Fibroblast of villous mesenchyme (primary cell): ENCODE measurements at places on chromosomes 2 and 18.

GRCh38 chr2:191552066-191552465 lies 125.9 kb upstream of the NABP1 start:
- DNase-seq: peak; percentile 39

DNA sequence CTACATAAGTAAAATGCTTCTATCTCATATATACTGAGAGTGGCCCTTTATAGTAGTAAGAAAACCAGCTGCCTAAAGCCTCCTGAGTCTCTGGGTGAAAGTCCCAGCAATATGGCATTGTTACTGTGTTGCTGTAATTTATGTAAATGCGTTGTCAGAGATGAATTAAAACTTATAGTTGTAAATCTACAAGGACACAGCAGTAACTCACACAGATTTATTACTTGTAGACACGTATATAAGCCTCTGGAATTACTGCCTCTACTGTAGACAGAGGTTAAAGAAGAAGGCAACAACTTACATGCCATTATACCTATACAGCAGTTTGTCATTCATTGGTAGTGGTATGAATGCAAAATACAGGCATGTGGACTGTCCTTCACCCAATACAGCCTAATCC lies 169.1 kb upstream of the BOD1L2 start:
- DNase-seq: no peak

GRCh38 chr2:204024503-204024902 lies 87.9 kb downstream of the ICOS start:
- peak; percentile 49 for DNase-seq

- DNase-seq: no peak
Observed at GRCh38 chr2:38529208-38529607, 73.5 kb downstream of the HNRNPLL start.

DNA sequence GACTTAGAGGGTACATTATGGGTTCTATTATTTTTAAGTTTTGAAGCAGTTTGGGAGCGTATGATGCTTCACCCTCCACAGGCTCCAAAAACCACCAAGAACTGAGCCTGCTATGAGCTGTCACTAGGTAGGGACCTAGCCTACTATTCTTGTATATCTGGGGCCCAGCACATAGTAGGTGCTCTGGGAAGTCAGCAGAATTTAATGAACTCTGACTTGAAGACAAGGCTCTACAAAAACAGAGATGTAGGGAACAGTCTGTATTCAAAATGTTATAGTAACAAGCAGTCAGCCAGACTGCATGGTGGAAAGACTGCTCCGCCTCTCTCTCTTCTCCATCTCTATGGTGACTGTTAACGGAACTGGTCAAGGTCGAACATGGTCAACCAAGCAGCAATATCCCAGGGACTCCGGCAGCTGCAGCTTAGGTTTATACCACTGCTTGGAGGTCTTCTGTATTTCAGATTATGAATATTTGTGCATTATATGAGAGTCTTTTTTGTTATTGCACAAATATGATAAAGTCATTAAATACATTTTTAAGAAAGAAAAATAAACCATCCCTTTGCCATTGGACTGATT lies 22.2 kb upstream of the YWHAQ start:
- DNase-seq: no peak

DNA sequence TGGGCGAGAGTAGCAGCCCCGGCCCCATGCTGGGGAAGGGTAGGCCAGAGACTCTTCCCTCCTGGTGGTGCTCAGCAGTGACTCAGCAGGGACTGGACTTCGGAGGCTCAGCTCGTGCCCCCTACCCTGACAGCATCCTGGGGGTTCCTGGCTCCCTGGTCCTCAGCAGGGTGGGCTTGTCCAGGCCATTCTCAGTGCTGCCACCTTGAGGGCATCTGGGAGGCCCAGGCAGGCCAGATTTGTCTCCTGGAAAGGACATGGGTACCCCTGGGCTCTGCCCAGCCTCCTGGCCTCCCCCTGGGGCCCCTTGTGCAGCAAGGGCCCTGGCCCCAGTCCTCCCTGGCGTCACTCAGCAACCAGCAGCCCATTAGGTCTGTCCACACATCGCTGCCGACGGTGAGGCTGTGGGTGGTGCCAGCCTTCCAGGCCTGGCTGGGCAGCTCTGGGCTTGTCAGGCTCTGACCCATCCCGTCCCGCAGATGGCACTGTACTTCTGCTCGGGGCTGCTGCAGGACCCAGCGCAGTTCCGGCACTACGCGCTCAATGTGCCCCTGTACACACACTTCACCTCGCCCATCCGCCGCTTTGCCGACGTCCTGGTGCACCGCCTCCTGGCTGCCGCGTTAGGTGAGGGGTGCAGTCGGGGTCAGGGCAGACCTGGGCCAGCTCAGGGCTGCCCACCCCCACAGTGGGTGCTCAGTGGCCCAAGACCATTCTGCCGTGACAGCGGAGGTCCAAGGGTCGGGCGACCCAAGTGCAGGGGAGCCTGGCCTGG lies 45.0 kb upstream of the ALPP start:
- DNase-seq: peak; percentile 11

DNA sequence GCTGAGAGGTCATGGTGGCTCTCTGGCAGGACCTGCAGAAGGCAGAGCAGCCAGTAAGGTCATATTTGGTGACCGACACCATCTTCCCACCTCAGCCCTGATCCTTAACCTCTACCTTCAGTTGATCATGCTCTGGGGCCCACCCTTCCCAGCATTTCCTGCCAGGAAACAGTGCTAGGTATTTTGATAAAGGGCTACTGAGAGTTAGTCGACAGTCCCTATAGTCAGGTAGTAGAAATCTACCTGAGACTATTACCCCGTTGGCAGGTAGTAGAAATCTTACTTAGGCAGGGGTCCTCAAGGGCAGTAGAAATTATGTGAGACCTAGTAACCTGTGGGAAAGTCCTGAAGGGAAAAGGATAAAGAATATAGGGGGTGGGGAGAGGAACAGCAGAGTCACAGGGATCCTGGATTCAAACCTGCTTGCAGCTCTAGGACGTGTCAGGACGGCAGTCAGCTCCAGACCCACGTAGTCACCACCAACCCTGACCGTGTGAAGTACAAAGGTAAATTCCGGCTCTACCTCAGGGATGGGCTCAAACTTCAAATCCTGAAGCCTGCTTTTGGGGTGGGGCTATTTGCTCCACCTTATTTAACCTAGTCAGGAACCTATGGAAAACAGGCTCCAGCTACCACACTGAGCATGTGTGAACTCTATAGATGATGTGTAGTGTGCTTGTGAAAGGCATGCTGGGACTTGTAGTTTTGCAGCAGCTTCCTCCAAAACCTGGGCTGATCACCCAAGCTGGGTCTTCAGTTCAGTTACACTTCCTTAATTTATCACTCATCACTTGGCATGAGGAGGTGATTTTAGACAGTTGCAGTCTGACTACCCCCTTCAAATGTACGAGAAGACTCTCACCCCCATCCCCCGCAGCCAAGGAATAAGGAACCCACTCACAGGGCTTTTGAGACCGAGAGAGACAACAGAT lies at the start of gene DQX1:
Gene DQX1, minus strand, starts transcription at position 515 of the 932 bp plus-strand sequence. Its CDS starts 502 bp downstream, at position 13.
- DNase-seq: peak; percentile 38

DNA sequence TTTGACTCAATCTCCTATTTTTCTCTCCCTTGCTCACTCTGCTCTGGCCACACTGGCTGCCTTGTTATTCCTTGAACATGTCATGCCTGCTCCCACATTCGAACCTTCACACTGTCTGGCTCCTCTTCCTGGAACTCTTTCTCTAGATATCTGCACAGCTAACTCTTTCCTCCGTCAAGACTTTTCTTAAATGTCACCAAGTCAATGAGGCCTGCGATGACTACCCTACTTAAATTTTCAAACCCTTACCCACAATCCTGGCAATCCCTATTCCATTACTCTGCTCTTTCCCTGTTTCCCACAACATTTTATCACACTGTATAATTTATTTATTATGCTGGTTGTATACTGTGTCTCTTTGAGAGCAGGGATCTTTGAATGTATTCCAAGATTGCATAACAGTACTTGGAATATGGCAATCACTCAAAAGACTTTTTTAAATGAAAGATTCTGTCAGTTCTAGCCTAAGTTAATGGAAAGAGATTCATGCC lies 206.2 kb downstream of the SRBD1 start:
- DNase-seq: peak; percentile 20

DNA sequence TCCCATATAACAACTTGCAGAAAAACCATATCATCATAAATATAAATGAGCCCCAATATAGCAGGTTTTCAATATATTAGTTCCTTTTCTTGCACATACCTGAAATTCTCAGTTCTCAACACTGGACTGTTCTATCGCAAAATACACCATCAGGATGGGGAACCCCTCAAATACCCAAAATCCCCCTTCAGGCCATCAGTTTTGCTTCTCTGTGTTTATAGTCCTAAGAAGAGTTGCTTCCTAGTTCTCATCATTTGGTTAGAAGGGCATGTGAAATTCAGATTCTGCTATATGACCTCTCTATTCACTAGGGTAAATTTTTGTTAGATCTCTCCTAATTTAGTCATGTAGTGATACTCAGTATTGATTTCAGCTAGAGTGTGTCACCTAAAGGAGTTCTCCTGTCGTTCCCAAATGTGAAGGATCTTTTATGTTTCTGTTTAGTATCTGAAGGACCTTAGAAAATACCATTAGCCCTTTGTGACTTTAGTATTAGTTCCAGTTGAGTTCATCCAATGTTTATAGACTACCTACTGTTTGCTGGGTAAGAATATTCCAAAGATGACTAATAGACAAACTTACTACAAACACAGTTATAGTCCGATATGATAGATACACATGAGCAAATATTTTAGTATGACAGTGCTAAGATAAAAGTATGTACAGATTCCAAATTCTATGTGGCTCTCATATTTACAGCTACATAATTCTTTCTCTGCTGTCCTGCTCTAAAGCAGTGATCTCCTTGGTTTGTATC lies 115.8 kb downstream of the TTC27 start:
- no peak for DNase-seq

DNA sequence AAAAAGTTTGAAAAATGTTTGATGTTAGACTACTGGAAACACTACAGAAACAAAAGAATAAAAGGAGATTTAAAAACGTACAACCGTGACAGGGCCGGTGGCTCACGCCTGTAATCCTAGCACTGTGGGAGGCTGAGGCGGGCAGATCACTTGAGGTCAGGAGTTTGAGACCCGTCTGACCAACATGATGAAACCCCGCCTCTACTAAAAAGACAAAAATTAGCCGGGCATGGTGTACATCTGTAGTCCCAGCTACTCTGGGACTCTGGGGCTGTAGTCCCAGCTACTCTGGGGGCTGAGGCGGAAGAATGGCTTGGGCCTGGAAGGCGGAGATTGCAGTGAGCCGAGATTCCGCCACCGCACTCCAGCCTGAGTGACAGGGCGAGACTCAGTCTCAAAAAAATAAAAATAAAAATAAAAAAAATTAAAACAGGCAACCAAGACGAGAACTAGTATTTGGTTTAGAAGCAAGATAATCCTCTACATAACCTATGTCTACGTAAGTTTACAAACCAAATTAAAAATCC lies 5.8 kb downstream of the SP3 start:
- no peak for DNase-seq

DNA sequence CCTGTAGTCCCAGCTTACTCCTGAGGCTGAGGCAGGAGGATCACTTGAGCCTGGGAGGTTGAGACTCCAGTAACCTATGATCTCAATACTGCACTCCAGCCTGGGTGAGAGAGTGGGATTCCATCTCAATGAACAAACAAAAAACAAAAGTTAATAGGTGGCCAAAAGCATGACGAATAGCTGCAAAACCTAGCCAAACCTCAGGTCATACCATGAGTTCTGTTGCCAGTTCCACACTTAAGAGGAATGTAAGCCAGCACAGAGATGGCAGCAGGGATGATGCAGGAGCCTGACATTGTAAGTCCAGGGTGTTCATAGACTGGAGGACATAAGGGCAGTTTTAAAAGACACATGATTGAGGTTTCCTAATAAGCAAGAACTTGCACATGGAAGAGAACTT lies 55.3 kb upstream of the RMDN2 start:
- DNase-seq: peak; percentile 33

- DNase-seq: no peak
Observed at GRCh38 chr2:18506883-18507509, 53.5 kb downstream of the RDH14 start.

GRCh38 chr2:122692400-122693083 lies 937.1 kb downstream of the TSN start:
- no peak for DNase-seq

DNA sequence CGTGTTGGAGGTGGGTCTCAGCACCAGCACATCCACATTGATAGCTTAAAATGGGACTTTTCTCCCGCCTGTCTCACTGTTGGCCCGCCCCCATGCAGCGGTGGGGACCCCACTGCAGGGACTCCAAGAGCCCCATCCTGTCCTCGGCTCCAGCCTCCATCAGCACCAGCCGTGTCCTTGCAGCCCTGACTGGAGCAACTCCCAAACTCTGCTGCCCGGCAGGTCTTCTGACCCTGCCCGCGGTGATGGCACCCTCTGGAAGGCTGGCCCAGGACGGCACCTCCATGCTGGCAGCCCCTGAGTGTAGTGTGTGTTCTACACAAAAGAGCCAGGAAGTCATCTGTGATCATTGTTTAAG lies 41.6 kb upstream of the KCNG2 start:
- no peak for DNase-seq

GRCh38 chr2:64951306-64951953 lies 37.8 kb upstream of the SLC1A4 start:
- no peak for DNase-seq

- no peak for DNase-seq
Observed at GRCh38 chr18:58842978-58843687, 21.5 kb upstream of the ZNF532 start.

- DNase-seq: peak; percentile 95
Observed at GRCh38 chr18:47175898-47176575, at the start of gene IER3IP1. IER3IP1 (minus strand) TSS chr18:47176364; CDS start chr18:47176277, 87 bp downstream.

GRCh38 chr2:226847090-226847489 lies 11.2 kb downstream of the RHBDD1 start:
- no peak for DNase-seq

DNA sequence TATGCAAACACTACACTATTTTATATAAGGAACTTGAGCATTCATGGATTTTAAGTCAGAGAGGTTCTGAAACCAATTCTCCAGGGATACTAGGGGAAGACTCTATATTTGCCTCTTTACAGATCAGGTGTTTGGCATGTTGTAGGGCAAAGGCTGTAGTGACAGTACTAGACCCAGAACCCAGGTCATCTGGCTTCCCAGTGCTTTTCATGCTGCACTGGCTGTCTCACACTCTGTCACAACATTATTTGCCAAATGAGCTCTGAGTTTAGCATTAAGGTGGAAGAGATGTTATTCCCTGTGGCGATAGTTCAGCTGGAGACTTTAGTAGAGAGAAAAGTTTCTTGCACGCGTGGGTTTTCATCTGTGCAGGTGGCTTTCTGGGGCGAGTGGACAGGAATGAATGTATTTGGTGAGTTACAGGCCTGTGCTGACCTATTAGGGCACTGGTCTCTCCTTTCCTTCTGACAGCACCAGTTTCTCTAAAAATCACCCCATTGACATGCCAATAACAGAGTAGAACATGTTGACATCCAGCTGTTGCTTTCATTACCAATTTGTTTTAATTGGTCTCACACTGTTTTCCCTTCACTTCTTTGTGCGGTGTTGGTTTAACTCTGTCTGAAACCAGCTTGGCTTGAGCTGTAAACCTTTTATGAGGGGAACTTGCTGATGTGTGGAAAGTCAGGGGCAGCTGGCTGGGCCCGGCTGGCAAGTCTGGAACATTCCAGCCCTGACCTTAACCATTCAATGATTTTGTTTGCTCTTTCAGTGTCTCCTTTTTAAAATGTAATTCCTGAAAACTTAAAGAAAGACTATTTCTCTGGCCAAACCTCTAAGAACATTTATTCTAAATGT lies 643.0 kb upstream of the FAM98A start:
- DNase-seq: no peak
